ENCODE measurements at places on chromosomes 11 and 22. TPM values are rescaled to one million over a fixed set of nuclear protein-coding genes. Genes with fewer than 3 reads are reported as not detected.

The TMPRSS13 gene
- total RNA-seq: not detected

The OR8D1 gene
- total RNA-seq: not detected

The ZNF280B gene
- 2.9 TPM for total RNA-seq

The OR51S1 gene
- total RNA-seq: not detected

The HBE1 gene
- total RNA-seq: 1.5 TPM

The SCGB2A2 gene
- not detected for total RNA-seq

The KDM4E gene
- not detected for total RNA-seq

The DRD2 gene
- 0.38 TPM for total RNA-seq

The SLC22A8 gene
- total RNA-seq: not detected

- no peak for DNase-seq
Measured at GRCh38 chr22:24436553-24436952, 9.2 kb downstream of the ADORA2A start.

DNA sequence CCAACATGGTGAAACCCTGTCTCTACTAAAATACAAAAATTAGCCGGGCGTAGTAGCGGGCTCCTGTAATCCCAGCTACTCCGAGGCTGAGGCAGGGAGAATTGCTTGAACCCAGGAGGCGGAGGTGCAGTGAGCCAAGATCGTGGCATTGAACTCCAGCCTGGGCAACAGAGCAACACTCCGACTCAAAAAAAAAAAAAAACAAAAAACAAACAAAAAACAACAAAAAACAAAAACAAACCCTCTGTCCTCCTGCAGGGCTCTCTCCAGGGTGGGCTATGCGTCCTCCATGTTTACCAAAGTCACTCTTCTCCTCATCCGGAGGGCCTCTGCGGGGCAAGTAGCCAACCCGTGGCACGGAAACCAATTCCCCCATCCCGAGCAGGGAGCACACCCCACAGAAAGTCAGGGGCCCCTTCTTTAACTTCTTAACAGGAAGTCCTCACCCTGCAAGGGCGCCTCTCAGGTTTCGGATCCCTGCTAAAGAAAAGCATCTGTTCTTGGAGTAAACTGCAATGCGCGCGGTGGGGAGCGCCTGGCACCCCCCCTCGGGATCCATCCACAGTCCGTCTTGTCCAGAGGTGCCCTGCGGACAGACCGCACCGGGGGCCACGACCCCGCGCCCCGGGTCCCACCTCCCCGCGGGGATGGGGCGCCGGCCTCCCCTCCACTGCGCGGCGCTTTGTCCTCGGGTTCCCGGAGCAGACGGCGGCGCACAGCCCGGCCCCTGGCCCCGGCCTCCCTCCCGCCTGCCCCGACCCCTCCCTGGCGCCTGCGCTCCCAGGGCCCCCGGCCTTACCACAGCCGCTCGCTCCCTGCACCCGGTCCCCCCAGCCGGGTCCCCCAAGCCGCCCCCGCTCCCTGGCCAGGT lies 712 bp downstream of the CERK start:
- peak; percentile 92 for DNase-seq

GRCh38 chr22:50417411-50418210 lies 57.2 kb downstream of the SBF1 start:
- DNase-seq: no peak

DNA sequence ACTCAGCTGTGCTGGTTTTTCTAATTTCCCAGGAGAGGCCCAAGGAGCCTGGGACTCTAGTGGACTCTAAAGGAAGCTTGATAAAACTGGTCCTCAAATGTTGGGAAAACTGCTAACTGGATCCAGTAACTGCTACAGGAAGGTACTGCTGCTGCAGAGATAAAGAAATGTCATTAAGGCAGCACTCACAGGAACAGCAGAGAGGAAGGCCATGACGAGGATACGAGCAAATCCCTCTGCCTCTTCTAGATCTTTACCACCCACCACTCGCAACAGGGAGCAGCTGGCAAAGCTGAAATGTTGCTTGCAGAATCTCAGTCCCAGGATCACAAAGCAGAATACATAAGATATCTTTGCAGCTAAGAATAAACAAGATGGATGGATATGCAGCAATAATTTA lies 23.5 kb downstream of the TTC28 start:
- no peak for DNase-seq

DNA sequence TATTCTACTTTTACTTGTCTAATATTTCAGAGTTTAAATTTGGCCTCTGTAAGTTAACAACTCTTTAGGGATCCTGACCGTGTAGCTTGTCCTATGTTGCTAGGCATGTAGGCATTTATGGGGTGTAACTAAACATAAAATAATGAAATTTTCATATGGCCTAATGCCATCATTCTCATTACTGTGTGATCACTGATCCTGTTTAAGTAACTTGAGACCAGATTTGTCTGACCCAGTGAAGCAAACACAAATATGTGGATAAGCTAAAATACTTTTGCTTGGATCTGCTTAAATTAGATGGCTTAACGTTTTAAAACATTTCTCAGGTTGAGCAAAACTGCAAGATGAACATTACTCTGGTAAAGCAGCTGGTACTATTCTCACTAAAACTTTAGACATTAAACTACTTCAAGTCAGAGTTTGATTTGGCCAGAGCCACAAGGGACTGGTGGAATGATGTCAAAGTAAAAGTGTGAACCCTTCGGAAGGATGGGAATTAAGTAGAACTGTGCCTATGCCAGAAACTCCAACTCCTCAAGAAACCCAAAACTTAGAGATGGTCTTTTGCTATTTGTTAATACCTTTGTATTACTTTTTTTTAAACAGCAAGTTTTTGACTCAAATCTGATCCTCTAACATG lies 12.5 kb downstream of the QSER1 start:
- DNase-seq: no peak

- DNase-seq: no peak
Measured at GRCh38 chr11:75773595-75774353, 5.2 kb downstream of the DGAT2 start.

DNA sequence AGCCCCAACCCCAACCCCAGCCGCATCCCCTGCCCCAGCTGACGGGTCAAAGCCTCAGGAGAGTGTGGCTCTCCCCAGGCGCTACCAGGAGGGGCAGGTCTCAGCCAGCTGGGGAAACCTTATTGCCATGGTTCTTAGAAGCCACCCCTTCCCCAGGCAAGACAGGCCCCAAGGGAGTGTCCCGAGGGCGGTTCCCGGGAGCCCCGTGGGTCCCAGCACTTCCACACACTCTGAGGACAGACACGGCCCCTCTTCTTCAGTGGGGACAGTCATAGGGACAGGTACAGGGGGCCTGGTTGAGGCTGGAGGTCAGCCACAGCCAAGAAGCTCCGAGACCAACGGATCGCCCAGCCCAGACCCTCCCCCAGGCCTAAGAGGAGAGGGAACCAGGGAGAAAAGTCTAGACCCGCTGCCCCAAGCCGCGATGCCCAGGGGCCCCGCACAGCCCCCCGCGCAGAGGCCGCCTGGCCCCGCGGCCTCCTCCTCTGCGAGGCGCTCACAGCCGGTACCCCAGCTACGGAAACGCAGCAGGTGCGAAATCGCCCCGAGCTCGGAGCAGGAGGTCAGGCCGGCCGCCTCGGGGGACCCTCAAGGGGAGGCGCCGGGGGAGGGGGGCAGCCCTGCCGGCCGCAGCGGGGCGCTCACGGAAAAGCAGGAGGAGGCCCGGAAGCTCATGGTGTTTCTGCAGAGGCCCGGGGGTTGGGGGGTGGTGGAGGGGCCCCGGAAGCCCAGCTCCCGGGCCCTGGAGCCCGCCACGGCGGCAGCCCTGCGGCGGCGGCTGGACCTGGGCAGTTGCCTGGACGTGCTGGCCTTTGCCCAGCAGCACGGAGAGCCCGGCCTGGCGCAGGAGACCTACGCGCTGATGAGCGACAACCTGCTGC lies 2.6 kb downstream of the KLHDC7B start:
- DNase-seq: peak; percentile 80

- DNase-seq: no peak
Measured at GRCh38 chr11:40104941-40105550, 1354.4 kb downstream of the LRRC4C start.

GRCh38 chr11:22792497-22792896 lies 37.1 kb downstream of the SVIP start:
- no peak for DNase-seq

Data from H7 (cell line).